ENCODE measurements at places on chromosomes 16 and 17.
A peak's percentile ranks its signal among the peaks of the same experiment; 100 is the strongest.

- DNase-seq, result no peak
Observed at GRCh38 chr16:27444470-27444869, 42.5 kb downstream of the IL21R start.

DNA sequence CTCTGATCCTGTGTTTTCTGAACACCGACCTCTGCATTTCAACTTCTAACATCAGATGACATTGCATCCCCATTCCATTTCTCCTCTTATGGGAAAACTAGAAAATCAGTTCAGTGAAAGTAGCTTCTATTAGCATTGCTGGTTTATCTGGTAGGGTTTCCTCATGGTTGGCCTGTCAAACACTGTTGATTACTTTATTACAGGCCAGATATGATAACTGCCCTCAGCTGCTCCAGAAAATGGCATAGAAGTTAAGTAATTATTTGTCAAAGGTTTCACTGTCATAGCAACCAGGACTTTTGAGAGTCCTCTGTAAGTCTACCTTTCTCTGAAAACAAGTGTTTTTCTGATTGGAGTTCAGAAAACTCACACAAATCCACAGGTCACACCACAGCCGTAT is 3.0 kb downstream of the GFOD2 start:
- DNase-seq, result no peak

DNA sequence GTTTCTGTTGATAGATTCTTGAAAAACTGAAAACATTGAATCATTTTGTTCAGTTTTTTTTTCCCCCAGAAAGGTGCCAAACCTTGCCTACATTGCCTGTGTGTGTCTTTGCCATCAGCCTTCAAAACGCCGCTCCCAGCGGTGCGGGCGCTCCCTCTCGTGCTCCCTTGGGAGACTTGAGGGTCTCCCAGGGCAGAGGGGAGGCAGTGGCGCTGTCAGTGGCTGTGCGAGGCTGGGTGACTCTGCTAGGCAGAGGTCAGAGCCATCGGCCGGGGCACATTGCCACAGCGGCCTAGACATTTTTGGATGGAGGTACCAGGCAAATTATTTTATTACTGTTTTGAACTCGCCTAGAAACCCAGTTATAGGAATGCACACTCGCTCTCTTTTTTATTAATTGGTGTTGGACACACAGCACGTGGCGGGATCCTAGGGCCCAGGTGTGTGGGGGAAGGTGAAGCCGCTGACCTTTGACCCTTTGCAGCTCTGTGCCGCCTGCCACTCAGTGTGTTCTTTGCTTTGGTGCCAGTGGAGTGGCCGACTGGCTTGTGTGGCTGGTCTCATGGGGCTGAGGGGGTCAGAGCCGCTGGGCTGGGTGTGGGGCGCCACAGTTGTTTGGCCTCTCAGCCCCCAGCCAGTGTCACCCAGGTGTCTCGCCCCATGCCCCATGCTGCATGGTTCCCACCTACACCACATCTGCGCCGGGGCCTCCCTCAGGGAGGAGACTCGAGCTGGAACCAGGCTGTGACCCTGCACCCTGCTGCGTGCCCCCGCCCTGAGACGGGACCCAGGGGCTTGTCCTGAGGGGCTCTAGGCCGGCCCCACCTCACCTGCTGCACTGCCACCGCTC is 115.7 kb downstream of the BANP start:
- DNase-seq, result no peak

- no peak for DNase-seq
Observed at GRCh38 chr16:86227801-86228200, 282.5 kb upstream of the FOXF1 start.

DNA sequence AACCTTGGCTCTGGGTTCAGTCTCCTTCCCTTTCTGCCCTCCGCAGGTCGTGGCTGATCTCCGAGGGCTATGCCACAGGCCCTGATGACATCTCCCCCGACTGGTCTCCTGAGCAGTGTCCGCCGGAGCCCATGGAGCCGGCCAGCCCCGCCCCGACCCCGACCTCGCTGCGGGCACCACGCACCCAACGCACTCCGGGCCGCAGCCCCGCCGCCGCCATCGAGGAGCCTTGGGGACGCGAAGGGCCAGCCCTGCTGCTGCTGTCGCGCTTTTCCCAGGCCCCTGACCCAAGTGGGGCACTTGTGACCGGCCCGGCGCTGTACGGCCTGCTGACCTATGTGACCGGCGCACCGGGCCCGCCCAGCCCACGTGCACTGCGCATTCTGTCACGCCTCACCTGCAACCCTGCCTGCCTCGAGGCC is 5.1 kb downstream of the ARMC5 start:
- no peak for DNase-seq

DNA sequence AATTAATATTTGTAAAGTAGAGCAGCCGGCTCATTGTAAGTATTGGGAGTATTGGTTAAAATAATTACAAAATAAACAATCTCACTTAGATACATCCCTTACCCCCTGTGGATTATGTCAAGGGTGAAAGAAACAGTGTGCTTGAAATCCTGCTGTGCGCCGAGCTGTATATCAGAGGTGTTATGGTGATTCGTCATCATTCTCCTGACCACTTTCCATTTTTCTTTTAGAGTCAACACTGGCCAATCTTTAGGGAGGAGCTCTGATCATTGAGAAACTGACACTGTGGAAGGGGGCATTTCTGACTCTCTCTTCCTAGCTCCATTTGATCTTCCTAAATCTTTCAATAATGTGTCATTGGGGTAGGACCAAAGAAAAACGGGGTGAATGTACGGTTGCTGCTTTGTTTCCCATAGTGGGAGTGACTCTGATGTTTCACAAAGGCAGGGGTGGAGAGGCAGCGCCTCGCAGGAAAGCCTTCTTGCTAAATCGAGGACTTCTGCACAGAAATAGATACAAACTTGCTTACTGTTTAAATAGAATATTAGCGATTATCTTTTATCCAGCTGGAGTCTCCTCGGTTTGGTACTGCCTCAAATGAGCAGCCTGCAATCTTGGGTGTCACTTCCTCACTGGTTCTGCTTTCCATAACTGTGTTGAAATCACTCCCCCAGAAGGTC is 123.4 kb downstream of the PRKCB start:
- no peak for DNase-seq

- no peak for DNase-seq
Observed at GRCh38 chr17:5513628-5514027, 27.3 kb downstream of the MIS12 start.

GRCh38 chr16:12258861-12259645 is 282.5 kb downstream of the SNX29 start:
- no peak for DNase-seq

DNA sequence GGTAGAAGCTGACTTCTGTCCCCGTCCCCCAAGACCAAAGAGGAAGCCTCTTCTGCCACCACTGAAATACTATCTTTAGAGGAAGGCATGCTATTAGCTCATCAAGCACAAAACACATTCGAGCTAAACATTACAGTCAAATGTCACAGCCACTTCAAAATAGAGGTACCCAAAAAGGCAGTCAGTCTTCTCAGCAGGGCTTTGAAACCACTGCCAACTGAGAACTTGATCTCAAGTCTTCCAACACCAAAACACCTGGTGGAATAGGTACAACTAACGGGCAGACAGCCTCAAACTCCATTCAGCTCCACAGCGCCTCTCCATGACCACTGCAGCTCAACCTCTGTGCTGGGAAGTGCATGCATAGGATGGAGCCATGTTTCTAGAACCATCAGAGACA is 36.0 kb downstream of the ZFHX3 start:
- no peak for DNase-seq

GRCh38 chr16:88003316-88003715 is 52.1 kb downstream of the BANP start:
- DNase-seq, result no peak

- DNase-seq, result no peak
Observed at GRCh38 chr17:17547210-17547764, 44.2 kb downstream of the PEMT start.

DNA sequence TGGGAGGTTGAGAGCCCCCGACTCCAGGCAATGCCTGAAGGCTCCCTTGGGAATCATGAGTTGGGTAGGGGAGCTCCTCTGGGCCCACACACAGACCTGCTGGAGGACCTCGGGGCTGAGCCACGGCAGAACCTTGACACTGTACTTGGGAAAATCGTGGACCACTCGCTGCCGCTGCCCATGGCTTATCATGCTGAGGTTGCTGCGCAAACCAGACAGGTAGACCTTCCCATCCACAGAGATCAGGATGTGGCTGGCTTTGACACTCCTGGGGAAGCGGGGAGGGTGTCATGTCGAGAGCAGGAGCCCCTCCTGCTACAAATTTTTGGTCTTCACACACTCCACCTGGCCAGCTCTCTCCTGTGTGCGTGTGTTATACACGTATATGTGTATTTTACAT is 7.2 kb upstream of the LIMD2 start:
- DNase-seq, result no peak

- DNase-seq, result no peak
Observed at GRCh38 chr17:36876966-36877365, 60.3 kb upstream of the LHX1 start.

DNA sequence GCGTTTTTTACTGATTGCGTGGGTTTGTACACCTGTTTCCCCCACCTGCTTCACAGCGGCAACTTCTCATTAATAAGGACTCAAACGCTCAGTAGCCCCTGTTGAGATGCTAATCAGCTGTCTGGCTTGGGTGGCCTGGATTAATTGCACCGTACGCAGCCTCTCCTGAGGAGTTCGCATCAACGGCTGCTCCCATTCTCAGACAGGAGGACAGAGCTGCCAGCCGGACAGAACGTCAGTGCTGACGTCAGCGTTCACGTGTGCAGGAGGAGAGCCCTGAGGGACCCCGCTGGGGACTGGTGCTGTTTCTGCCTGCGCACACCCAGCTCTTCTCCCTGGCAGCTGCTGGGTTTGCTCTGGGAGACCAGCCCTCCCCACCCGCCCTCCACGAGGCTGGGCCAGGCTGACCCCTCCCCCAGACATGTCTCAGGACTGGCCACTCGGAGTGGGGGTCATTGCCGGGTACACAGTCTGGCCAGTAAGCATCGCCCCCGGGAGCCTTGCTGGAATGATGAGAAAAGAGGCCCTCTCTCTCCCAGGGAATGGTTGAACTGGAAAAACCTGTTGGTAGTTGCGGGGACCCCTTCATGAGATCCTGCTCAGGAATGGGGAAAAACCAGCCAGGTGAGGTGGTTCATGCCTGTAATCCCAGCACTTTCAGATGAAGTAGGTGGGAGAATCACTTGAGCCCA is 5.7 kb upstream of the BANP start:
- DNase-seq, result peak; percentile 68

- no peak for DNase-seq
Observed at GRCh38 chr16:48834576-48834975, 224.6 kb upstream of the N4BP1 start.

DNA sequence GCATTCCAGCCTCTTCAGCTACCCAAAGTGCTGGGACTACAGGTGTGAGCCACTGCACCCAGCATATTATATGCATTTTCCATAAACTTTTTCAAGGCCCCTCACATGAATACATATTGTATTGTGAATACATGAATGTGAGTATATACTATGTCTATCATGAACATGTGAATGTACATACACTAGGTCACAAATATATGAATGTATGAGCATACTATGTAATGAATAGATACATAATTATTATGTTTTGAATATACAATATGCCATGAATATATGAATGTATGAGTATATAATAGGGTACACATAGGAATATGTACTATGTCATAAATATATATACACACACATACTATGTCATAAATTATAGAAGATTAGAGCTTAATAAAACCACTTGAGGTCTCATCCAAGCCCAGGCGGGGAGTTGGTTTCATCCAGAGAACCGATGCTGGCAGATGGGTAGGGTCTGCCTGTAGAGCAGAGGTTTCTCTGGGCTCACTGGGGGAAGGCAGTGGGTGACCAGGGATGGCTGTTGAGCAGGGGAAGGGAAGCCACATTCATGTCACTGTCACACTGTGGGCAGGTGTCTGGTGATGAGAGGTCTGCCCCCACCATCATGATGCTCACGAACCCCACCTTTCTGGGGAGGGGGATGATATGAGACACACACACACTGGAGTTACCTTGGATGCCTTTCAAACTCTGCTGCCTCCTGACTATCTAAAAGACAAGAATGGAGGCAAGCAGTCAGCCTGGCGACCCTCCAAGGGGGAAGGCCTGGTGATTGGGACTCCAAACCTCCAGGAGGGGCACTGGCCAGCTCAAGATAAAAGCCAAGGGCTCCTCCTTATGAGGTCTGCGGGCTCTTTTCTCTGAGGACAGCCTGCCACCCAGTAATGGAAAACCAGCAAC is 7.3 kb downstream of the C16orf95 start:
- no peak for DNase-seq

DNA sequence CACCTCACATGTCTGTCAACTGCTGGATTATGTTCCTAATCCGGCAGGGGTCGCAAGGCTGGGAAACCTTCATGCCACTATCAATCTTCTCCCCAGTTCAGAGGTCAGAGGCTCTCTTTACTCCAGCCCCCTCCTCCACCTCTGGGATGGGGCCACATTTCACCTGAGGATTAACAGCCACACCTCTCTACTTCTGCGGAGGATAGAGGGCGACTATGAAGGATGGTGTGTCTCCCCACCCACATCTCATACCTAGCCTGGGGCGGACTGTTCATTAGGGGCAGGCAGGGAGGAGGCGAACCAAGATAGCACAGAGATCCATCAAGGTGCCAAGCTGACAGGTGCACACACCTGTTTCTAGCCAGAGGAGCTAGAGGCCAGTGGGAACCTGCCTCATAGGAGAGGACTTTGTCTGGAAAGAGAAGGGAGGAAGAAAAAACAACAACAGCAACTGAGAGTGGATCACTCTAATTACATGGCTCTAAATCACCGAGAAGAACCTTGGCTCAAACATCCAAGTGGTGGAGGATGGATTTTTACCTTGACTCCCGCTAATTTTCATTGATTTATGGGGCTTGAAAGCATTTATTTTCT is 41.9 kb upstream of the SKAP1 start:
- DNase-seq, result peak; percentile 77

GRCh38 chr16:86515777-86516622 is 5.7 kb downstream of the FOXF1 start:
- no peak for DNase-seq

GRCh38 chr17:47318197-47318918 is 5.4 kb upstream of the EFCAB13 start:
- no peak for DNase-seq

- DNase-seq, result no peak
Observed at GRCh38 chr16:24036614-24037013, 200.8 kb downstream of the PRKCB start.

GRCh38 chr17:78839235-78839761 is 1.3 kb downstream of the USP36 start:
- no peak for DNase-seq

Measured in NCI-H2081 treated with DMSO at 0.1 percent for 48 hours (cell line).